Globus pallidus (tissue), 1 donor: ENCODE measurements at places on chromosomes 5 and 9.
A peak's percentile ranks its signal among the peaks of the same experiment; 100 is the strongest.

DNA sequence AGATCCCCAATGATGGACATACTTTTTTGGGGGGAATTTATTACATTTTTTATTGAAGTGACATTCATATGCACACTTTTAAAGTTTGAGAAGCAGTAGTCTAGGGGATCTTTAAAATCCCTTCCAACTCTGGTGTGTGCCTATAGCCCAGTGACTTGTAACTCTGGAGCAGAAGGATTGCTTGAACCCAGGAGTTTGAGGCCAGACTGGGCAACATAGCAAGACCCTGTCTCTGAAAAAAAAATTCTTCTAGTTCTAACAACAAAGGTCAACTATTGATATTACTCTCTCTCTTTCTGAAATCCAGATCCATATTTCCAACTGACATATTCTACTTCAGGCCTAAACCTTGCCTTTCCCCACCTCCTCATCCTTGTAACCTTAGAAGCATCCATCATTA, 148.2 kb upstream of the SPRY4 start:
- no peak for DNase-seq

GRCh38 chr9:133824106-133824801, 86.1 kb upstream of the SARDH start:
- no peak for DNase-seq

DNA sequence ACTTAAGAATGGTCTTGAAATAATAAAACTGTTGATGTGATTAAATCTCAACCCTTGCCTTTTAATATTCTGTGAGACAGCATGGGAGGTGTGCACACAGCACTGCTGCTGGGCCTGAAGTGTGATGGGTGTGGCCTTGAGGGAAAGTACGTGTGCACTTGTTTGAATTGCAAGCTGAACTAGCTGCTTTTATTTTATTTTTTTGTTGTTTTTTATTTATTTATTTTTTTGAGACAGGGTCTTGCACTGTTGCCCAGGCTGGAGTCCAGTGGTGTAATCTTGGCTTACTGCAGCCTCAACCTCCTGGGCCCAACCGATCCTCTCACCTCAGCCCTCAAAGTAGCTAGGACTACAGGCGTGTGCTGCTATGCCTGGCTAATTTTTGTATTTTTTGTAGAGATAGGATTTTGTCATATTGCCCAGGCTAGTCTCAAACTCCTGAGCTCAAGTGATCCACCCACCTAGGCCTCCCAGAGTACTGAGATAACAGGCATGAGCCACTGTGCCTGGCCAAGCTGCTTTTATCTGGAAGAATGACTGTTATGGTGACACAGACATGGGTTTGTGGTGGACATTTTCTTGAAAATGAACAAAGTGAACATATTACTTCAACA, 58.9 kb downstream of the GPR107 start:
- DNase-seq: no peak

GRCh38 chr5:161406880-161407279, 139.6 kb downstream of the GABRB2 start:
- no peak for DNase-seq

GRCh38 chr5:132414634-132415378, 45.3 kb downstream of the SLC22A5 start:
- DNase-seq: no peak

GRCh38 chr9:98450496-98450895, 195.0 kb upstream of the TBC1D2 start:
- DNase-seq: no peak

- DNase-seq: no peak
Observed at GRCh38 chr5:96875791-96876291, 459 bp upstream of the ERAP2 start.

GRCh38 chr5:17829456-17829855, 195.2 kb downstream of the TAF11L14 start:
- no peak for DNase-seq

DNA sequence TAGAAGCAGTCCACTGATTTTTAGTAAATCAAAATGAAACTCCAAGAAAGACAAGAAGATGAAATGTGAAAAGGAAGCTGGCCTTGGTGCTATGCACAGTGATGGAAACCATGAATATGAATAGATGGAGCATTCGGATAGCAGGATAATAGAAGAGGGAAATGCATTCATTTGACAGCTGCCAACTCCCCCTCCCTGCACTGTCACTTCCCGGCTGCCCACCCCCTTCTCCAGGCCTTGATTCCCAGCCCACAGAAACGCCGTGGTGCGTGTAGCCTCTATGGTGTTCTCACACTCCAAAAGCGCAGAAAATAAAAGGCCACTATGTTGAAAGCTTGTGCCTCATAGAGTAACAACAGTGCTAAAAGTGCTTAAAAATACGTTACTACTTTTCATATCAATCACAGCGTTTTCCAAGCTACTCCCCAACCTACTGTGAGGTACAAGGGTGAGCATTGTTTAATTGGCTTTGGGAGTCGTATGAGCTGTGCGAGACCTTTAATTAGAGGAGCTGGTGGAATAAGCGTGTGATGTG, 26.1 kb upstream of the IFNK start:
- peak; percentile 83 for DNase-seq
